ENCODE measurements at places on chromosomes 6 and 20.

DNA sequence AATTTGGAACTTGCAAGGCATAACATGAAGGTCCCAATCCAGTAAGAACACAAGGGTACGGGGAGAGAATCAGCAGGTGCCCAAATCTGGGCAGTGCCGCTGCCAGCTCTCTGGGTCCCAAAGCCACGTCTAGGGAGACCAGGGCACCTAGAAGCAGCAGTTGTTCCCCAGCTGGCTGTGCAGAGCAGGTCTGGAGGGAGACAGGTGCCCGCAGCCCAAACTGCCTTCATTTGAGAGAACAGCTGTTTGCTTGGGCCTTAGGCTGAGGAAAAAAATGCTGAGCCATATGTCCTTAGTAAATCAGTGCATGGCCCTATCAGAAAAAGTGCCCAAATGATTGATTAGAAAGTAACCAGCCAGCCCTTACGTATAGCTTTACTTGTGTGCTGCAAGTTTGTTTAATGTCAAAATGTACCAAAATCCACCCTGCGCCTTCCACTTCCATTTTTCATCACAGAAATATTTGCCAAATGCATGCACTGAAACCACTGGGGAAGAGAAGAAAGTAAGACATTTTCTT lies 9.1 kb upstream of the PRELID3B start:
- no peak for DNase-seq

DNA sequence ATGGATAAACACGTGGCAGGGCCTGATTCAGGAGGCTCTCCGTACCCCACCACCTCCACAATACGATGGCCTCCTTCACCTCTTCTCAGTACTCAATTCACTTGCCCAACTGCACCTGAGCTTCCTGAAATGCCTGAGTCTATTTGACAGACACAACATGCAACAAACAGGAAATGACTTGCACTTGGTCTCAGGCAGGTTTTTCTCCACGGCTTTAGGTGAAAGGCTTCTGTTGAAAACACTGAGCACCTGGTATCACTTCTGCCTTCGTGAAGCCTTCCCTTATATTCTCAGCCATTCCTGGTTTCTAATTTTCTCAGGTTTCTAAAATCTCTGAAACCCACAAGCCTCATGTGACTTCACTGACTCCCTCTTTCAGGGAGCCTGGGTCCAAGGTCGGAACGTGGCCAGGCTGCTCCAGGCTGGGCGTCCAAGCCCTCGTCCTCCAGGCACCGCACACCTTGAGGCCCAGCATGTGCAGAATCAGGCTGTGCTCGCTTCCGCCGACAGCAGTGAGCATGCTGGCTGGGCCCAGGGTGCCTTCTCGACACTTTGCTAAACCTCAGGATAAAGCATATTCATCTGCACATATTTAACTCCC lies 34.7 kb downstream of the TAF4 start:
- no peak for DNase-seq

DNA sequence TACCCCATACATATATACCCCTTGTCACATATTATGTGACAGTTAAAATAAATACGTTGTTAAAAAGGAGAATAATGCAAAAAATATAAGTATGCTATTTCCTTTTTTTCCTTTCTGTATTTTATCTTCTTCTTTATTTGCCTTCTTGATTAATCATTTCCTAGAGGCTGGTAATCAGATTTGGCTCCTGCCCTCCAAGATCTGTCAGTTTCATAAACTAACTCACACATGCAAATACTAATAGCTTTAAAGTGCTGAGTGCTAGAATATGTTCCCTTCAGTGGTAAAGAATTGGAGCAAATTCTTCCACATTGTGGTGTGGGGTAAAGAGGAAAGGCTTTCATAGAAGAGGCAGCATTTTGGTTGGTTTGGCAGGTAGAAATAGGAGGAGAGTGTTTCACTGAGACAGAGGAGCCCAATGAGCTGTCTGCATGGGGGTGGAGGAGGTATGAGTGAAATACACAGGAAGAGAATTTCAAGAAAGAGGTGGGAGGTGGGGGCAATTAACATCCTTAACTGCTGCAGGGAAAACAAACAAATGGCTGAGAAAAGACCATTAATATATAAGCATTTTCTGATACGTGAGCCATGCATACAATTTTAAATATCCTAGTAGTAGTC lies 523.9 kb downstream of the BMP2 start:
- no peak for DNase-seq

GRCh38 chr6:151091571-151091970 lies 148.2 kb upstream of the AKAP12 start:
- DNase-seq: no peak

DNA sequence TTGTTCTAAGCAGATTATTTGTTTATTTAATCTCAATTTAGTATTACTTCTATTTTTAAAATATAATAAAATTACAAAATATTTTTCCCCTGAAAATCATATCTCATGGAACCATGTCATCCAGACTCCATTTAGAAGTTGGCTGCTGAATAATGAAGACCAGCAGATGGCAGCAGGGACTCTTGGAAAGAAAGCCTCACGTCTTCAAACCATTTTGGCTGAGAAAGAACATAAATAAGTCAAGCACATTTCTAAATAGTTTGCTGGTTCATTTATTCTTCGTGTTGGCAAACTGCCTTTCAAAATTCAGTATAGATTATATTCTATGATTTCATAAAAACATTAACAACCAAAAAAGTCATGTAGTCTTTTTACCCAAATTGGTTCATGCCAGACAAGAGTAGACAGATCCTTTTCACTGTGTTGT lies 71.7 kb downstream of the RCAN2 start:
- DNase-seq: peak; percentile 58

DNA sequence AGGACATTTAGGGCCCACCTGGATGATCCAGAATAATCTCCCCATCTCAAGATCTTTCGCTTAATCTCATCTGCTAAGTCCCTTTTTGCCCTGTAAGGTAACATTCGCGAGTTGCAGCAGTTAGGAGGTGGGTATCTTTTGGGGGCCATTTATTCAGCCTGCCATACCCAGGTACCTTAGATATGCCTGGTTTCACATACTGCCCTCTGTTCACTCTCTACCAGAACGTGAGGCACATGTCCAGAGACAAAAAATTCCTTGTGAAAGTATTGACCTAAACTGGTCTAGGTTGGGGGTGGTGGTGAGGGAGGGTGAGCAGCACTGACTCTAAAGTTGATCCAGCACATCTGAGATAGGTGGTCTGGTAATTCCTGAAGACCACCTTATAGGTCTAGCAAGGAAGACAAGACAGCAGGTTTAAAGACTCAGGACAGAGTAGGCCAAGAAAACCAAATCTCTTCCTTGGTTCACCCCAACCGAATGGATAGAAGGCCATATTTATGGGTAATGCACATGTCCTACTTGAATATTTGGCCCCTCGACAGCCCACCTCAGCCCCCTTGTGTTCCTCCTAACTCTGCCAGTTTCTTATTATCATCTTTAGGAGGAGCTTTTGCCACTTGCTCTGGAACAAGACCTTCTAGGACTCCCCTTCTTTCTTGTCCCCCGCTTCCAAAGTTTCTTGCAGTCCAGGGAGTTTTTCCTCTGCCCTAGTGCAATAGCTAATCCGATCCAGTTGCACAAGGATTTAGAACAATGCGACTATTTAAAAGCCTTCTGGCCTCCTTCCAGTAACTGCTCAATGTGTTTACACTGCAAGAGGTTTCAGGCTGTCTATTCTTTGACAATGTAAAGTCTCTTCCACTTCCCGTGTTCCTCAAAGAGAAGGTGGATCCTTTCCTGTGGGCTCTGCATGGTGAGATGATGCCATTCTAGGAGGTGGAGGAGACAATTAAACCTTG lies 213.0 kb upstream of the LAMP5 start:
- no peak for DNase-seq

GRCh38 chr20:41437836-41438235 lies 71.2 kb upstream of the EMILIN3 start:
- no peak for DNase-seq

DNA sequence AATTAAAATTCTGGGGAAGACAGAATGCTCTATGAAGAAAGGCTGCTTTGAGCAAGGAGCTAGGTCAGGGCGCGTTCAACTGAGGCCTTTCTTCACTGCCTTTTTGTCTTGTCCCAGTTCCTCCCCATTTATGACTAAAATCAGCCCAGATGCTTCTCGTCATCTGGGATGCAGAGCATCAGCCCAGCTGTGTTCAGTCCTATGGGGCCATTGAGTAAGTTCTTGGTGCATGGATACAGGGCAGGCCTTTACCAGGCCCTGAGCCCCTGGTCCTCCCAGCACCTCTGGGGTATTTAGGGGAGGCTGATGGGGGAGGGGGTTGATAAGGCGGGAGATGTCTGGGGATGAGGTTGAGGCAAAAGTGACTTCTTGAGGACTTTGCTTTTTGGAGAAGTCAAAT lies 55.7 kb downstream of the PTPN1 start:
- DNase-seq: no peak

- no peak for DNase-seq
Observed at GRCh38 chr6:157620944-157621343, 202.1 kb upstream of the SNX9 start.

DNA sequence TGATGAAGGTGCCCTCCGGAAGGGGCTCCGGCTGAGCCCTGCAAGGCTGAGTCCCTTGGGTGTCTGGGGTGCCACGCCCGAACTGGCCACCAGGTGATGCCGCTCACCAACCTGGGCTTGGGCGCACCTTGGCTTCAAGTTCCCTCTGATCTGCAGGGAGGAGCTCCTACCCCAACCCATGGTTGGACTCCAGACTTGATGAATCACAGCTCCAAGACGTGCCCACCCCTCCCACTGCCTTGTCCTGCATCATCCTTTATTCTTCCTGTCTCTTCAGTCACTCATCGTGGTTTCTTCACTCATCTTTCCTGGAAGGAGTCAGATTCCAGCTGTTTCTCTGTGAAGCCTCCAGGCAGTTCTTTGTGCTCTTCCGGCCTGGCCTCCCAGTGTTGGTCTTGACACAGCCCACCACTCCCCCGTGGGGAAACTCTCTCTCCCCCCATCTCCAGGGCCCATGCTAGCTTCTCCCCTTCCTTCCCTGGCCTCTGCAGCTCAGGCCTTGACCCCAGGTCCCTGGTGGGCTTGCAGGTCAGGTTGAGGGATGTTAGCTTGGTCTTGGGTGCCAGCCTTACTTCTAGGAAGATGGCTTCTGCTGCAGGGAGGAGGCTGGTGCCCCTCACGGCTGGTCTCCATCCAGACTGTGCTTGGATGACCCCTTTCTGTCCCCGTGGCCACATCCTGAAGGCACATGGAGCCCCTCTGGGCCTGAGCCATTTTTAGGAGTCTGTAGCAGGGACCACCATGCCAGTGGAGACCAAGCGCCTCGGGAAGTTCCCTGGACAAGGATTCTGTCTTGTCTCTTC lies 2.6 kb upstream of the ZBP1 start:
- DNase-seq: no peak

DNA sequence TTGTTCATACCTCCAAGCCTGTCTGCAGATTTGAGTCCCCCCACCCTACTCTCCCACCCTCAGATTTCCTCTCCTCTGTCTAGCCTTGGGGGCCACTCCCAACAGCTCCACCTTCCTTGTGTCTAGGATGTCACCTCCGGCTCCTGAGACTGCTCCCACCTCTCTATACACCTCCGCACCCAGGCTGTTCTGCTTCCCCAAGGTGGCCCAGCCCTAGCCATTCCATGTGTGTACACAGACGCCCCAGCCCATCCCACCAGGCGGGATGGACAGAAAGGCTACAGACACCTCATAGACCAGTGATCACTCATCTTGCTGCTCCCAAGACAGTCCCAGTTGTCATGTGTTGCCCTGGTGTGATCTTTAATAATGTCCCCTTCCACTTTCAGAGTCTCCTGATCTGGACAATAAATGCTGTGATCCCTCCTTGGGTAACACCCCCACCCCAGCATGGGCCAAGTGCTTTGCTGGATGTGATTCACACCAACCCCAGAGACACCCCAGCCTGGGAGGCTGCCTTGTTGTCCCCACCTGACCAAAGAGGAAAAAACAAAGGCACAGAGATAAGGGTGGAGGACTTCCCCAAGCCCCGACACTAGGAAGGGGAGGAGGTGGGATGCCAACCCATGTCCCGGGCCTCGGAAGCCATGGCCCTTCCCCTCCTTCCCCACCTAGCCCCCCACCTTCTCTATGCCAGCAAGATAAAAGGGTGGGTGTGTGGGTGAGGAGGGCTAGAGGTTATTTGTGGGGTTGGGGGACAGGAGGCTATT lies 36.1 kb downstream of the MDFI start:
- no peak for DNase-seq

GRCh38 chr20:23683807-23684206 lies 5.0 kb downstream of the CST4 start:
- DNase-seq: no peak

- no peak for DNase-seq
Observed at GRCh38 chr6:108779536-108780275, 68.5 kb upstream of the ARMC2 start.

DNA sequence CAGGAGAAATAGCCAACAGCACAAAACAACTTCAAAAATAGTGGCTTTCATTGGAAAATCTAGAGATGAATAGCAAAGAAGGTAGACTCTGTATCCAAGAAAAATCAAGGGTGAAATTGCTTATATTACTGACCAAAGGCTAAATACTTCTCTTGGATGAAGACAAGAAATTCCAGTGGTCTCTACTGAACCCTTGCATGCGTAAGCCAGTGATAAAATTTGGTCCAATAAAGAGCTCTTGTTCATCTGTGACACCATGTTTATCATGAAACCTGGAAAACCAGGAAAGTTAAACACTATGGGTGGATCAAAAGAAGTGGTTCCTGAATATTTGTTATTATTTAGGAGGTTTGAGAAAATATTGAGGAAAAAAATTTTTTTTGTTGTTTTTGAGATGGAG lies 25.6 kb upstream of the SASH1 start:
- DNase-seq: no peak

DNA sequence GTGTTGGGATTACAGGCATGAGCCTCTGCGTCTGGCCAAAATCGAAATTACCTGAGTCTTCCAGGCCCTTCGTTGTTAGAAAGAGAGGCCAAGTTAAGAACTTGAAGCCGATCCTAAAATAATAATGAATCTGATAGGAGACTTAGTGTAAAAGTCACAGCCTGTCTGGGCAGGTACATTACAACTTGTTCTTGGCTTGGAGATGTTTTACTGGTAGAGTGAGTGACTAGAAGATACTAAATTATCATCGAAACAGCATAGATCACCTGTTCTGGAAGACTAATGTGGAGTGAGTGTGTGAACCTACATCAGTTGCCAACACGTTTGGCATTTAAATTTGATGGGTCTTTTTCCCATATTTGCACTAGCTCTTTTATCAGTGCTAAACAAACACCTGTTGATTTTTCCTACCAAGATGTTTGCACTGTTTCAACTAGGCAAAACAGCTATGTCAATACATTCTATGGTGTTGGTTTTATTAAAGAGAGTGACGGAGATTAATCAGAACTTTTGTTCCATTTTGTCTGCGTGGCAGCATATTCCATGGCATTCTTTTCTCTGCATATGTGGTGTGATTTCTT lies 4.6 kb upstream of the TMEM217 start:
- no peak for DNase-seq

DNA sequence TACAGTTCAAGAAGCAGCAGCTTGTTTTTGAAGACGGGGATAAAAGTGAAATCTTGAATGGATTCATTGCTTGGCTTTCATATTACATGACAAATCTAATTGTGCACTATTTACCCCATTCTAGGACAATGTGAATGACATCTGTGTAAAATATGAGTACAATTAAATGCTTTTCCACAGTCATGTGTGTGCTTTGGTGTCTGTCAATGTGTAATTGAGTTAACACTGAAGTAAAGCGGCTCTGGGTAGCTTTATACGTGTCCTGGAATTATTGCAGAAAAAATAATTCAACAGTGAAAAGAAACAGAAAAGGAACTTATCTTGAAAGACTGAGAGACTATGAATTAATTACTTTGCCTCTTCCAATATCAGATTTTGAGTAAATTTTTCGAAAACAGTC lies 233.5 kb upstream of the HS3ST5 start:
- DNase-seq: no peak

GRCh38 chr6:15916581-15916980 lies 212.3 kb upstream of the MYLIP start:
- DNase-seq: no peak

- peak; percentile 85 for DNase-seq
Observed at GRCh38 chr20:17614176-17614811, 44.4 kb downstream of the DSTN start.

Data from femur (tissue), 1 donor.